ENCODE measurements at places on chromosomes 7 and 10.

- no peak for DNase-seq
Observed at GRCh38 chr7:148571381-148571780, 19.2 kb upstream of the C7orf33 start.

DNA sequence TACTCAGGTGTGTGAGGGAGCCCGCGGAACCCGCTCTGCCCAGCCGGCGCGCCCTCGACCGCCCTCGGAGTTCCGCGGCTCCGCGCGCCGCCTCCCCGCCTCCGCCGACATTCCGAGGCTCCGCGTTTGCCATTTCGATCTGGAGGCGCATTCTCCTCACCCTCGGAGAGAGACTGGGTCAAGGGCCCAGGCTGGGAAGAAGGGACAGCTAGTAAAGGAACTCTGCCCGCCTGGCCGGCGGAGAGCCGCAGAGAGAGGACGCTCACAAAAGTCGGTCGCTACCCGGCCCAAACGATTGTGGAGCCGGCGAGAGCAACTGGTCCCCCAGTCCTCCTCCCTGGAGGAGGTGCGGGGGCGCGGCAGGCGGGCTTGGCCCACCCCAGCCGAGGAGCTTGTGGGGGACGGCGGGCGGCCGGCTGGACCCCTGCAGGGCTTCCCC lies 74.5 kb upstream of the LEP start:
- DNase-seq: no peak

DNA sequence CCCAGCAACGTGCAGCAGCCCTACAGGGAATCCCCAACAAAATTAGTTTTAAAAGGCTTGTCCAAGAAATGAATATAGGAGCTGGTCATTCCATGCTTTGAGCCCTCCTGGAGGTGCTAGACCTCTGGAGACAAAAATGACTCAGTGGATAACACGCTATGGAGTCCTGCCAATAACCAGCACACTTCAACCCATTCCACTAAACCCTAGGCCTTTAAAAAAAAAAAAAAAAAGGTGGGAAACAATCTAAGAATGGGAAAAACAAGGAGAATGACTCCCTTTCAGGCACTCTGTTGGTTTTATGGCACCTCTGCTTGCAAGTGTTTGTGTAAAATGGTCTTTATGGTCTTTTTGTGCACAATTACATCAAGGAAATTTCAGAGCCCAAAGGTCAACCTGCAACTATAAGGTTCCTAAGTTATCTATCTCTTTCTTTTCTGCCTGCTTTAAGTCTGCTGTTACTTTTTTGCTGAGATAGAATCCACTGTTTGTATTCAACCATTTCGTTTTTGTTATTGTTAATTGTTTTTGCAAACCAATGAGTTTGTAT lies 21.3 kb downstream of the AVL9 start:
- DNase-seq: no peak

DNA sequence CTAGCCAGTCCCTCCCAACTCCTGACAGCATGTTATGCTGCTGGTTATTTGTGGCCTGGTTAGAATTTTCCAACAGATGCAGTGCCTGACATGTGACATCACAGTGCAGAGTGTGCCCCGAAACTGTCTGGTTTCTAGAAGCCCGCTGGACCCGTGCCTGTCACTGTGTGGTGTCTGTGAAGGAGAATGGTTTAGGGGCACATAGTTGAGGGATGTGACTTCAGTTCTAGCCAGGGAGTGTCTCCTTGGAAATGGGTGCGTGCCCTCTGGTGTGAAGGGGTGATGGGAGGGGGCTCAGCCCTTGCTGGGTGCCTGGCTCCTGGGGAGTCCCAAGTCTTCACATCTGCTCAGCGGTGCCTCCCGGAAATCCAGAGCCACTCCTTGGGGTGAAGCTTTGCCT lies 303.6 kb downstream of the GLRX3 start:
- no peak for DNase-seq

DNA sequence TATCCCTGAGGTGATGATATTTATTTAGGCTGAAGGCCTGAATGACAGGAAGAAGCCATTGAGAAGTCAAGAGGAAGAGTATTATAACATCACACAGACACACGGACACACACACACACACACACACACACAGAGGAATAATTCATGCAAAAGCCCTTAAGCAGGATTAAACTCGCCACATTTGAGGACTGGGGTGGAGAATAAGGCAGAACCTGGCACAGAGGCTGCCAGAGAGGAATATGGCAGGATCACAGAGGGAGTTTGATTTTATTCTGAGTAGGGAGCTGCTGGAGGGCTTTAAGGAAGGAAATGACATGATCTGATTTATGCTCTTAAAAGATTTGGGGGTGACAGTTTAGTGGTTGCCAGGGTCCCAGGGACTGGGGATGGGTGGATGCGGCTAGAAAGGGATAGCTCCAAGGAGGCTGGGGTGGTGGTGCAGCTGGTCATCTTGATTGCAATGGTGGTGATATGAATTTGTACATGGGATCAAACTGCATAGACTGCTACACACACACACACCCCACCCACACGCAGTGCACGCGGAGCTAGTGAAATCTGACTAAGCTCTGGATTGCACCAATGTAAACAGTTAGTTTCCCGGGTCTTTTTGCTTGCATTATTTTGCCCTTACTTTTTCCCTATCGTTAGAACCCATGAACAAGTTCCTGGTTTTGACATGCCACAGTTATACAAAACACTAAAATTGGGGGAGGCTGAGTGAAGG lies 11.2 kb downstream of the SMURF1 start:
- no peak for DNase-seq

GRCh38 chr10:117581961-117582360 lies 39.4 kb downstream of the EMX2 start:
- DNase-seq: peak; percentile 48

DNA sequence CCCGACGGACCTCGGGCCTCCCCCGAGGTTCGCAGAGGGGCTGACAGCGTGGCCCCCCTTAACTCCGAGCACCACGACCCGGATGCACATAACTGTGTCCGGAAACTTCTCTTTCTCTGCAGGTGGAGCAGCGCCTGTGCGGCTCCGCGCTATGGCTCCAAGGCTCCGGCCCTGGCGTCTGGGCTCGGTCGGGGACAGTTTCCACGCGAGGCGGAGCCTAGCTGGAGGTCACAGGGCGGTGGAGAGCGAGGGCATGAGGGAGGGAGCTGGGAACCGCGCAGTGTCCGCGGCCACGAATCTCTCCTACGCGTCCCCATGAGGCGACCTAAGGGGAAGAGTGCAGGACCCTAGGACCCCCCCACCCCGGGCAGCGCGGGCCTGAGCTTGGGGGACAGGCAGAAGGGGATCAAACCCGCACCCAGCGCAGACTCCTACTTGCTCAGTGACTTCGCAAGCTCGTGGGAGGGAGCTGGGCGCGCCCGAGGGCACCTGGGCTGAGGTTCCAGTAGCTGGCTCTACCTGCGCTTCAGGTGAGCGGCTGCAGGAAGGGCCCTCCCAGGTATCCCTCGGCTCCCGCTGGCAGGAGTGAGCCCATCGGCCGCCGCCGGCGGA lies 8.6 kb upstream of the MNX1 start:
- DNase-seq: no peak

- no peak for DNase-seq
Observed at GRCh38 chr7:14839307-14839706, 63.2 kb downstream of the DGKB start.

DNA sequence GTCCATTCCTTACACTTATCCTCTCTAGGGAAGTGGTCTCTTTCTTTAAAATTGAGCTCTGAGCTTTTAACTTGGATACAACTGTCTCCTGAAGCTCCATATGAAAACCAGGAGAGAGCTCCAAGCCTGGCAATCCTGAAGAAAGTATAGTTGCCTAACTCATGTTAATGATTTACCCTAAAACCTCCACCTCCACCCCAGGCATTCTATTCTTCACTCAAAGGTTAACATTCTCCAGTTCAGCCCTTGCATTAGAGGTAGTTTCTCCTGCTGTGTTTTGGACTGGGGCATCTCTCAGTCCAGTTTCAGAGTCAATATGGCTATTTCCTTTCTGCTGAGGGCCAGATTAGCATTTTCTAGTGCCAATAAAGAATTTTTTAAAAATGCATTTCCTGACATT lies 195.5 kb downstream of the SLC25A13 start:
- DNase-seq: no peak

DNA sequence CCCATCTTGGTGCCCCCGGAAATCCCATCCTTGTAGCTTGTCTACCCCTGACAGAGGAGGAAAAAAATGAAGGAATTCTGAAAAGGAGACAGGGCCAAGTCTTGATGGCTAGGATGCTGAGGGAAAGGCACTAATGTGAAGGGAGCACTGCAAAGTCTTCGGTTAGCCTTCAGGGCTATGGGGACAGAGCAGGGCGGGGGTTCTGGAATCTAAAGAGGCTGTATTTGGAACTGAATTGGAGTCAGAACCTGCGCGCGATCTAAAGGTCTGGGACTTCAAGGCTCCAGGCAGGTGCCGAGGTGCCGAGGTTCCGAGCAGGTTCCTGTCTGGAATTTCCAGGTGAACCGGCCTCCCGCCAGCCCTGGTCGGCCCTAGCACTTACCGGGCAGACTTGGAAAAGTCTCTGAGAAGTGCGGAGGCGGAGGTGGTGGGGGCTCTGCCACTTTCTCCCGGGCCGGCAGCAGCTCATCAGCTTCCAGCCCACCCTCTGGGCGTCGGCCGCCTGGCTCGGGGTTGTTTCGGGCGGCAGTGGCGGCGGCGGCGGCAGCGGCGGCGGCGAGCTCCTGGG lies 781 bp downstream of the GBX1 start:
- no peak for DNase-seq

GRCh38 chr10:59175538-59176240 lies 754 bp upstream of the PHYHIPL start:
- DNase-seq: no peak

DNA sequence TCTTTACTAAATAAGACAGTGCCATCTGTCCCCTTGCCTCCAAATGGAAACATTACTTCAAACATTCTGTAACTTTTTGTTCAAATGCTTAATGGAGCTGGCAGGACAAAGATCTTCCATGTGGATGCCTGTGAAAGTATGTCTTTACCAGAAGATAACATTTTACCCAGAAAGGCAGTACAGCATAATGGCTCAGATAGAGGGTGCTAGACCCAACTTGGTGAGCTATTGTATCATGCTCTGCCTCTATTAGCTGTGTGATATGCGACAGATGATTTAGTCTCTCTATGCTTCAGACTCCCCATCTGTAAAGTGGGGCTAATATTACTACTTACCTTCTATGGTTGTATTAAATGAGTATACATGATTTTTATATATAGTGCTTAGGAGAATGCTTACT lies 8.8 kb upstream of the SMKR1 start:
- DNase-seq: no peak

GRCh38 chr10:110619514-110620397 lies 24.4 kb upstream of the RBM20 start:
- no peak for DNase-seq

GRCh38 chr7:101910991-101911799 lies 93.8 kb downstream of the CUX1 start:
- no peak for DNase-seq

- no peak for DNase-seq
Observed at GRCh38 chr7:2924866-2925840, 81.0 kb upstream of the GNA12 start.

DNA sequence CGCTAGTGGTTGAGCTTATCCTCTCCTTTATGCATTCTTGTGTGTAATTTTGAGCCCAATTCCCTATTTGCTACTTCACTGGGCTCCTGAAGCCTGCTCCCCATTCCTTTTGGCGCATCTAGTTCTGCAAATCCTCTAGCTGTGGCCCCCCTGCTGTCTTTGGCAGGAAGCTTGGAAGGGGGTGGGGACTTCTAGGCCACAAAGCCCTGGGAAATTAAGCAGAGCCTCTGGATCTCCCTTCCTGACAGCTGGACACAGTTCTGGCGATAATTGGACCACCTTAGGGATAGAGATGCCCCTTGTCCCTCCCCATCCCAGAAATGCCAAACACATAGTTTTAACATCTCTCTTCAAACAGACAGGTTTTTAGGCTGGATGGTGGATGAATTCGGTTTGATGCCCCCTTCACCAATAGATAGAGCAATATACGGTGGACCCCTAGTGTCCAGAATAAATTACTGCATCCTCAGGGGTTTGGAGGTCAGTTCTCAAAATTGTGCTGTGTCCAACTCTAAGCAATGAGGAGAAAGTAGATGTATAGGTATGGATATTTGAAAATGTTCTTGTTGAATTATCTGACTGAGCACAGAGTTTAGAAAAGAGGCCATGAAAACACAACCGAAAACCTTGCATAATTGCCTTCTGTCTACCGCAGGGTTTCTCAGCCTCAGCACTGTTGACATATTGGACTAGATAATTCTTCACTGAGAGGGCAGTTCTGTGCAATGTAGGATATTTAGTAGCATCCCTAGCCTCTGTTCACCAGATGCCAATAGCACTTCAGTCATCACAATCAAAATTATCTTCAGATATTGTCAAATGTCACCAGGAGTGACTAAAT lies 75.5 kb downstream of the PAPSS2 start:
- peak; percentile 60 for DNase-seq

DNA sequence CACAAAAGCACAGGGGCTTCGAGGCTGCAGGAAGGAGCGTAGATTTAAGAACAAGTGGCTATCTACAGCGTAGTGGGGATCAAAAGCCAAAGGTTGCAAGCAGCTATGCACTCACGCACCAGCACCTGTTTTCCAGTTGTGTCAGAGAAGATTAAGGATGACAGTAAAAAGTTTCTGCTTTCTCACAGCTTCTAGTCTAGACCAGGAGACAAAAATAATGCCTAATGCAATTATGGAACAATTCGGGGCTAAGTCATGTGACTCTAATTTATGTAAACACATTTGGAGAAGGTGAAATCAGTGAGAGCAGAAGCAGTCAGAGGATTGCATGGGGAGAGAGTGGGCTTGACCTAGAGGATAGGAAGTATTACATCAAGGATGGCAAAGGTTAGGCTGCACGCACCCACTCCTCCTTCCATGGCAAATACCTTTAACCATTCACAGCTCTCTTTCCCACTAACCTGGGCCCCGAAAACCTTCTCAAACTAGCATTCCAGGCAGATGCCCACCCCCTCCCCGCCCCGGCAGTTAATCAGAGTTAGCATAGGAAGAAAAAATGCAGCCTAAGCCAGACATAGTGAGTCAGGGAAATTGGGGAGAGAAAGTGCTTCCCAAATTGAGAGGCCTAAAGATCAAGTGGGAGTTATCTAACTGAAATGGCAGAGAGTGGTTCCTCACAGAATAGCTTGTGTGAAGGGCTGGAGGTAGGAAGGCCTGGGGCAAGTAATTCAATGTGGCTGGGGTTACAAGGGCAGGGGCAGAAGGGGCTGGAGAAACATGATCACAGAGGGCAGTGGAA lies 48.2 kb upstream of the GPAM start:
- no peak for DNase-seq

DNA sequence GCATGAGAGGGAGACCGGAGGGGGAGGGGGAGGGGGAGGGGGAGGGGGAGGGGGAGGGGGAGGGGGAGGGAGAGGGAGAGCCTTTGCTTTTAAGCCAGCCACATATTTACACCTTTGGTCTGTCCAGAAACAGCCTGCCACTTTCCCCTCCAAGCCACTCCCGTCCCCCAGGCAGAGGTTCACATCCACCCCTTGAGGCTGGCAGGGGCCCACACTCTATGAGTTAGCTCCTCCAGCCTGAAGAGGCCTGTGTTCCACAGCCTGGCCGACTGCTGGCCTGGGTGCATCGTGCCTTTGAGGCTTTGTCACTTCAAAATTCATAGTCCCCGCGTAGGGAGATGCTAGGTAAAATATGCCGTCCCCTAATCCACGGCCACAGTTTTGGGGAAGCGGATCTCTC lies 16.5 kb downstream of the ADAMTS14 start:
- DNase-seq: no peak

- no peak for DNase-seq
Observed at GRCh38 chr10:12337453-12338372, 11.6 kb upstream of the CAMK1D start.

GRCh38 chr10:132714096-132714985 lies 71.6 kb downstream of the NKX6-2 start:
- DNase-seq: no peak

GRCh38 chr7:130896051-130896881 lies 162.3 kb upstream of the KLF14 start:
- no peak for DNase-seq

- DNase-seq: no peak
Observed at GRCh38 chr7:131104596-131105293, 222.9 kb upstream of the MKLN1 start.

All from muscle of arm (tissue), 14 donors.